ENCODE measurements at places on chromosomes 1 and 21.
A peak's percentile ranks its signal among the peaks of the same experiment; 100 is the strongest.

DNA sequence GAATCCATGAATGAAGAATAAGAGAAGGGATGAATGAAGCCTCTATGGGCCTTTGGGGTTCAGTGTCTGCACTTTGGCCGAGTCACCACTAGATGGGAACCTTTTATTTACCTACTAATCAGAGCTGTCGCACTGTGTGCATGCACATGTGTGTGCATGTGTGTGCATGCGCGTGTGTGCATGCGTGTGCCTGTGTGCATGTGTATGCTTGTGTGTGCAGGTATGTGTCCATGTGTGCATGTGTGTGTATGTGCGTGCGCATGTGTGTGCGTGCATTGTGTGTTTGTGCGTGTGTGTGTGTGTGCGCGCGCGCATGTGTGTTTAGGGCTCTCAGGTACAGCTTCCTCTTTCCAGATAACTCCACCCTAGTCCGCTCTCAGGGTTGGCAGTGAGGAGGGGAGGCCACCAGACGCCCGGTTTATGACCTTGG is 20.4 kb upstream of the UBXN10 start:
- no peak for DNase-seq

GRCh38 chr1:208089149-208089548 is 155.0 kb downstream of the PLXNA2 start:
- no peak for DNase-seq

GRCh38 chr1:54922921-54923421 is 36.0 kb upstream of the DHCR24 start:
- DNase-seq, result no peak

DNA sequence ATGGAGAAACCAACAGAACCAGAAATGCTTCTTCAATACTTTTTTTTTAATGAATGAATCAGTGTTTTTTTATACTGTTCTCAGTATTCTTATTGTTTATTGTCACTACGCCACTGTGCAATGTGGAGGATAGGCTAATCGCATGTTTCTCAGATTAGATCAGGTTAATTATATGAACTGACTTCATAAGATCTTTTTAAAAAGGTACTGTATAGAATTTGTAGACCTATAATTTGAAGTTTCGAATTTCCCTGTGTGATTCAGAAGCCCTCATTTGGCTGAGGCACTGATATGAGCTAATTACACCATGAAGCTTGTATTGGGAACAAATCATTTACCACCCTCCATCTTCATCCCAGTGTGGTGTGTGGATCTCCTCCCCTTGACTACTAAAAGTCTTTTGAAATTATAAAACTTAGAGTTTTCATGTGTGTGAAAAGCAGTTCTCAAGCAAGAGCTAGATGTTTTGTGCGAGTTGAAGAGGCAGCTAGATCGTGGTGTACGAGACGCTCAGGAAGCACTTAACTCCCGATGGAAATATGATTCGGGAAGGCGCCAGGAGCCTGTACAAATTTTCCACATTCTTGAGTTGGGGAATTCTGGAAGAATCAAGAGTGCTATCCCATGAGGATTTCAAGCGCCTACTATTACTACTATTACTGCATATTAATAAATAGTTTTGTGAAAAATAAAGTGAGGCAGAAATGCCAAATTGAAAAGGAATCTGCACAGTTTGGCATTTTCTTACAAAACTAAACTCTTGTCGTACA is 52.1 kb upstream of the KCNE2 start:
- DNase-seq, result no peak

- DNase-seq, result peak; percentile 36
Measured at GRCh38 chr1:7942214-7942921, 1.7 kb upstream of the TNFRSF9 start.

DNA sequence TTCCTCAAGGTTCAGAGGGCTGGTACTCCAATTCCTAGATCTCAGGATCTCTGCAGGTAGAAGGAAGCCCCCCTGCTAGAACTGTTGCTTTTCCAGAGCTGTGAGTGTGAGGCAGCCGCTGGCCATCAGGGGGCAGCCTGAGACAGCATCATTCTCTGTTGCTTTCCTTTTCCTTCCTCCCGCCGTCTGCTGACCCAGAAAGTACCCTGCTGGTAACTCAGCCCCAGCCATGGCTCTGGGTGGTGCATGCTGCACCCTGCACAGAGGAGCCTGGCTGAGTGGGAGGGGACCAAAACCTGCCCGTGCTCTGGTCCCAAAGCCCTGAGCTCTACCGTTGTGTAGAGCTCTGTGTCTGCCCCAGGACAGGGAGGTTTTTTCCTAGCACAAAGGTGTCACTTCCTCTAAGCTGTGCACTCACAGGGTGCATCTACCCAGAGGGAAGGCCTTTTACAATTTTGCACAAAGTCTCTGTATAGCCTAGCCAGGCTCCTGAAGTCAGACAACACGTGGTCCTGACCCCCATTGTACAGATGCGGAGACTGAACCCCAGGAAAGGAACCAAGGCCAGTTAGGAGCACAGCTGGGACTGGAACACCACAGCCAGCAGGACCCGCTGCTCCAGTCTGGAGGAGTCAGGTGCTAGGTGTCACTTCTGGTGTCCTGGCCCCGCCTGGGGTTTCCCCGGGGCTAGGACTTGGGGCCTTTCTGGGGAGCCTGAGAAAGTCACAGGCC is 5.6 kb upstream of the FAM131C start:
- DNase-seq, result peak; percentile 70

GRCh38 chr1:93818570-93818959 is 60.4 kb downstream of the DNTTIP2 start:
- DNase-seq, result no peak

GRCh38 chr21:31450980-31451379 is 106.9 kb upstream of the TIAM1 start:
- no peak for DNase-seq

GRCh38 chr1:246377625-246378153 is 129.4 kb downstream of the SMYD3 start:
- no peak for DNase-seq

DNA sequence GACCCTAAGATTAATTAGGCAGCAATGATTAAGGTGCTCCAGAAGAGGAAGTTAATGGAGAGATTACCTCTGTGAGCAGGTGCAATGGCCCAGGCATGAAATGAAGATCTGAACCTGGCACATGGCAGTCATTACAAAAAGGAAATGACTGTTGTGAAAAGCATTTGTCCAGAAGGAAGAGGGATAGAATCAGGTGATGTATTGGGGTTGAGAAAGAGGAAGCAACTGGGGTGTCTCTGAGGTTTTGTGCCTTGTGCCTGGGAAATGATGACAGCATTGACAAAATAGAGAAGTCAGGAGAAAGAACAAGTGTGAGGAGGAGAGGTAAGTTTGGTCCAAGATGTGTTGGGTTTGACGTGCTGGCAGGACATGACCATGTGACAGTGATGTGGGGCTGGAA is 5.6 kb downstream of the CRCT1 start:
- DNase-seq, result no peak

GRCh38 chr1:201876148-201876818 is 12.4 kb upstream of the SHISA4 start:
- no peak for DNase-seq

GRCh38 chr1:29708796-29709703 is 472.7 kb downstream of the PTPRU start:
- DNase-seq, result no peak

- DNase-seq, result no peak
Measured at GRCh38 chr1:195965475-195965874, 642.8 kb downstream of the KCNT2 start.

DNA sequence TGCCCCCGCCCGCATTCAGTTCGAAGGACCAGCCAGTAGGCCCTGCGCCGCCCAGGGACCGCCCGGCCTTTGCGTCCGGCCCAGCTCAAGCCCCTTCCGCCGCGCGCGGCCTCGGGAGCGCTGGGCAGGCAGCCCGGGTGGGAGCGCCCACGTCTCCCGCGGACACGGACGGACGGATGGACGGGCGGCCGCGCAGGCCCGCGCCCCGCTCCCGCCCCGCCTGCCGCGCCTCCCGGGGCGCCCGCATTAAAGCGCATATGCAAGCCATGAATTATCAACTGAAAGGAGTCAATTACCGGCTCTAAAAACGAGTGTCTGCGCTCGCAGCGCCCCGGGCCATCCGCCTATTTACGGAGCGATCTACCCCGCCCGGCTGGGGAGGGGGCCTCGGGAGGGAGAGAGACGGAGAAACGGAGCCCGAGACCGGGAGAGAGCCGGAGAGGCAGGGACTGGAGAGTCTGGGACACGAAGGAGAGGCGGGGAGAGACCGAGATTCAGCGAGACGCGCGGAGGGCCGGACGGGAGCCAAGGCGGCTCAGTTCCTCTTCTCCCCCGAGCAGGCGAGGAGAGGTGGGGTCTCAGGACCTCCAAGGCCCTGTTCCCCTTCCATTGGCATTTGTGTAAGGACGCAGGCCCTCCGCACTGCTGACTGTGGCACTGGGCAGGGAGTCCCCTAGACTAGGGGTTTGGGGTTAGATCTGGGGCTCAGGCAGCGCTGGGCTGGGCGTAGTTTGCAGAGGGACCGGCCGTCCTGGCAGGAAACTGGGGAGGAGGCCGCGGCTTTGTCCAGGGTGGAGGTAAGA is 41.3 kb upstream of the DMBX1 start:
- DNase-seq, result no peak

GRCh38 chr21:35026617-35027562 is 22.2 kb downstream of the RUNX1 start:
- peak; percentile 83 for DNase-seq

DNA sequence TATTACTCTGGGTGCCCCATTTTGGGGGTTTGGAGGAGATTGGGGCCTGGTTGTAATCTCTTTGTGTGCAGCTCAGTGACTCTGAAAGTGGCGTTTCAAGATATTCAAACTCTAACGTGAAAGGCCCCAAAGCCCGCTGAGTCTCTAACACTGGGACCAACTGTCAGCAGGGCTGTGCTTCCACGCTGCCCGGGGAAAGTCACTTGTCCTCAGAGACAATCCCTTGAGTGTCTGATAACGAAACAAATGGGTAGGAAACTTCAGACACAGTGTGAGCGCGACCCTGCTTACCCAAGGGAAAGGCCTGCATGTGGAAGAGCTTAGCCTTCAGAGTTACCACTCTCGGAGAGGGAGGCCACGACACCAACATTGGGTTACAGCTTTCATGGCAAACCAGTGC is 837 bp downstream of the UBASH3A start:
- peak; percentile 32 for DNase-seq

DNA sequence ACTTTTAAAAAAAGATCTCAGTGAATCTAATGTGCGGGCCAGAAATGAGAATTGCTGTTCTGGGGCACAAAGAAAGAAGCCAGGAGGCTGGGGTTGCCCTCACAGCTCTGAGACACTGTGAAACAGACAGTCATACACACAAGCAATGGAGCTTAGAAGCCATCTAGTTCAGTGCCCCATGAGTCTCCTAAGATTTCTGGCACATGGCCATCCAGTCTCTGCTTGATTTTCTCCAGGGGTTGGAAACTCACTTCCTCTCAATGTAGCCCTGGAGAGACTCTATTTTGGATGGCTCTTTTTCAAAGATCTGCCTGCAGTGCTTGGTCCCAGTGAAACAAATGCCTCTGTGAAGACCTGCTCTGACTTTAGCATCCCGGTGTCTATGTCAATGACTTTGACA is 38.6 kb downstream of the KCNN3 start:
- DNase-seq, result no peak

GRCh38 chr1:72485801-72486200 is 203.5 kb upstream of the NEGR1 start:
- no peak for DNase-seq

GRCh38 chr21:20943561-20943997 is 54.6 kb upstream of the NCAM2 start:
- no peak for DNase-seq

- DNase-seq, result no peak
Measured at GRCh38 chr1:154619181-154619948, 11.4 kb upstream of the ADAR start.

- DNase-seq, result no peak
Measured at GRCh38 chr1:89607156-89607555, 25.8 kb upstream of the LRRC8C start.

DNA sequence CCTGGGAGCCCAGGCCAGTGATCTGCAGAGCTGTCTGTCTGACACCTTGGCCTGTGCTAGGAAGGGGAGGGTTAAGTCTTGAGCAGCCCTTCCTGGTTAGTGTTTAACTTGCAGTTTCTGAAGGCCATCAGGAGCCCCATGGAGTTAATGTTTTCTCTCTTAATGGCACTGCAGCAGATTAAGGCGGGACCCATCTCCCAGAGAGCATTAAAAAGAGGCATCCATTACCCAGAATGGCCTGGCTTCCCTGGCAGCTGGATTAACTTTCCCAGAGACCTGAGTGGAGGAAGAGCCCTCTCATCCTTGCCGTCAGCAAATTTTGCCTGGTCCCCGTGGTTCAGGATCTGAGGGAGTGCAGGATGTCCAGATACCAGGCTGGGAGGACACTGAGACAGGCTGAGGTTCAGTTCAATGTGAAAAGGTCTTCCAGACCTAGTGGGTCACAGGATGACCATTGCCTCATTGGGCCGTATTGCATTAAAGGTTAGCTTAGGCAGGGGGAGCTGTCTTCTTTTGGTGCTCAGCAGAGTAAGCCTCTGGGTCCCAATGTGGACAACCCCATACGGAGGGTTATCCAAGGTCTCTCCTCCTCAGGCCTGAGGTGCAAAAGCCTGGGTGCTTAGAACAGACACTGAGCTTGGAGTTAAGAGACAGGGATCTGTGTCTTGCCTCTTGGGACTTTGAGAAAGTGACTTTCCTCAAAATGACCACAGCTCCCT is 522.6 kb downstream of the PTPRU start:
- no peak for DNase-seq

DNA sequence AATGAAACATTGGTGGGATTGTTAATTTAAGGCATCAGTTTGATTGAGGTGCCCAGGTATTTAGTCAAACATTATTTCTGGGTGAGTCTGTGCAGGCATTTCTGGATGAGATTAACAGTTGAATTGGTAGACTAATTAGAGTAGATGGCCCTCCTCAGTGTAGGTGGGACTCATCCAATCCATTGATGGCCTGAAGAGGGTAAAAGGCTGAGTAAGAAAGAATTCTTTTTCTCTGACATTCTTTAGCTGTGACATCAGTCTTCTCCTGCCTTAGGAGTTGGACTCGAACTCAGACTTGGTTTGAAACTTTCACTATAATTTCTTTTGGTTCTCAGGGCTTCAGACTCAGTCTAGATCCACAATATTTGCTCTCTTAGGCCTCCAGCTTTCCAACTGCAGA is 59.6 kb upstream of the ADAMTS5 start:
- no peak for DNase-seq

GRCh38 chr1:214215583-214215982 is 65.4 kb upstream of the SMYD2 start:
- no peak for DNase-seq

DNA sequence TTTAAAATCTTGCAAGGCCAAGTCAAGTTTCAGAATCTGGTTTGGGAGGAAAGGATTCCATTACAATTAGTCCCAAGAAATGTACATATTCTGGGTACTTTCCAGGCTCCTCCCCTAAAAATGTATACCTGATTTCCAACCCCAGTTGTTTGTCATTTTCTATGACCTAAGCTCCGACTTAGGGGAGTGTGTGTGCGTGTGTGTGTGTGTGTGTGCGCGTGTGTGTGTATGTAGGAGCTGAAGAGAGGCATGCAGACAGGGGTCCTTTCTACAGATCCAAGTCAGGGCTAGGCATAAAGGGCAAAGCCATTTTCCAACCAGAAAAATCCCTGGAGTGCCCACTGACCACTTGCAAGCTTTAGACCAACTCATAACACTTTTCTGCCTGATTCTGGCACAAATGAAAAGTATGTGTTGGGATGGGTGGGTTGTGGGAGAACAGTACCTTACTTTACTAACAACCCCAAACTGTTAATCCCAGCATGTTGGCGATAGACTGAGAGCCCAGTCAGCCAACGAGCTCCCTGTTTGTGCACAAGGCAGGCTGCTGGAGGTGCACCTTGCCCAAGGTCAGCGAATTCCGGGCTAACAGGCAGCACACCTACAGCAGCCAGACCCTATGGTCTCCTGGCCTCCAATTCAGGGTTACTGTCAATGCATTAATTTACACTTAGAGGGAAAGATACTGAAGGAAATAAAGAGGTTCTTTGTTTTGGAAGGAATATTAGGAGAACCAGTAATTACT is 1.7 kb downstream of the TRABD2B start:
- DNase-seq, result no peak
